ENCODE measurements at places on chromosomes 3 and 15.

DNA sequence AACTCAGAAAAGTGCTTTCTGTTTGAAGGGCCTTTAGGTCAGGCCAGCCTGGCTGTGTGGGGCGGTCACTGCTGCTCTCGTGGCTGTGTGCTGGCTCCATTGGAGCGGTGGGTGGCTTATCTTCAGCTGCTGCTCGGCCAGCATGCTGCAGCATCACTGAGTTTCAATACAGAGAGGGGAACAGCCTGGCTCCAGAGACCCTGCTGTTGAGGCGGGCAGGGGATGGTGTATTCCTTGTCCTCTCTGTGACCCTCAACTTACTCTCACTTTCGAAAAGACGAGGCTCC, 248.5 kb upstream of the ONECUT1 start:
- DNase-seq, result no peak

- DNase-seq, result no peak
These were observed 13.7 kb downstream of the C3orf62 start for GRCh38 chr3:49263159-49263889.

DNA sequence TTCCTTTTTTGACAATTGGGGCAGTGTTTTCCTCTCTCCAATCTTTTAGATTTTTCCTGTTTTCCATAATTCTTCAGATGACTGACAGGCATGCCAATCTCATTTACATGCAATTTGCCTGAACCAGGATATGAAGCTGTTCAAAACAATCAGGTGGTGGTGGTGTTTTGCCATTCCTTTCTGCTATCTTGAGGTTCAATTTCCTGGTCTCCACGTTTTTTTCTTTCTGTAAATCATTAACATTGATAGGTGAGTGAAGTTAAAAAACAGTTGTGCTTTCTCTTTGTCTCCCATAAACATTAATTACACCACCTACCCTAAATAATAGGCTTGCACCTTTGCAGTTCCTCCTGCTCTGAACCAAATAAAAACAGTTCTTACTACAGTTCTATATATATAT, 49.1 kb downstream of the C2CD4A start:
- DNase-seq, result no peak

GRCh38 chr3:42502429-42503250, at the start of gene VIPR1:
TSS of gene VIPR1 (plus strand) at chr3:42502643. CDS start at chr3:42502736, 93 bp downstream.
- DNase-seq, result peak; percentile 94

DNA sequence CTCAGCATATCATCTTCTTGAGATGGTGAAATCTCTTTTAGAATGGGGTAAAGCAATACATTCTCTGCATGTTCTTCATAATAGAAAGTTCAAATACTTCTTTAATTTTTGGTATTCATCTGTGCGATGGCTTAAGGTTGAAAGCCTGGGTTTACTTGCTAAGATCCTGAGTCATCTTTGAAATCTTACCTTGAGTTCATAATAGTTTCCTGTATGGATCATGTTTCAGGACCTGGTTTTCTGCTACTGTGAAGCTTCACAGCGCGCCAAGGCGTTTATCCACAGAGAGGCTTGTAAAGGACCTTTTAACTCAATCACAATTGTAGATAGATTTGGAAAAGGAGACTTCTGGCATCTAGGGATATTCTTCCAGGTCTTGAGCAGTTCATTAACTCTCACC, 39.0 kb downstream of the MED12L start:
- no peak for DNase-seq

GRCh38 chr3:525415-525814, 328.9 kb downstream of the CHL1 start:
- no peak for DNase-seq

DNA sequence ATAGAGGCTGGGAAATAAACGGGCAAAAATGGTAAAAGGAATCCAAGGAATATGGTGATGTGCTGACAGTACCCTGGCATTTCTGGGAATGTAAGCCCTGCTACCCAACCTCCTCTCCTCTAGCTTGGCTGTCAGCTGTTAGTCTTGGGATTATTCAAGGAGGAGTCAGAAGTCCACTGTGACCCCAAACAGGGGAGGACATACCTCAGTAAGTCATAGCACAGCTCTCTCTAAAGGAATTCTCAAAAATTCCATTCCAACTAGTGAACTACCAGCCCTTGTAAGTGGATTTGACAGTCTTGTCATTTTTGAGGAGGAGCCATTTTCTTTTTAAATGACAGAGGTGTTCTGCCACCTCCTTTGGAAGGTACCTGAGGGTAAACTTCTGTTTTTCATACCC, 207.5 kb downstream of the PDCD6IP start:
- DNase-seq, result no peak

GRCh38 chr15:92909136-92909781, 9.1 kb downstream of the CHD2 start:
- no peak for DNase-seq

- DNase-seq, result no peak
These were observed 40.7 kb upstream of the VILL start for GRCh38 chr3:37949866-37950265.

DNA sequence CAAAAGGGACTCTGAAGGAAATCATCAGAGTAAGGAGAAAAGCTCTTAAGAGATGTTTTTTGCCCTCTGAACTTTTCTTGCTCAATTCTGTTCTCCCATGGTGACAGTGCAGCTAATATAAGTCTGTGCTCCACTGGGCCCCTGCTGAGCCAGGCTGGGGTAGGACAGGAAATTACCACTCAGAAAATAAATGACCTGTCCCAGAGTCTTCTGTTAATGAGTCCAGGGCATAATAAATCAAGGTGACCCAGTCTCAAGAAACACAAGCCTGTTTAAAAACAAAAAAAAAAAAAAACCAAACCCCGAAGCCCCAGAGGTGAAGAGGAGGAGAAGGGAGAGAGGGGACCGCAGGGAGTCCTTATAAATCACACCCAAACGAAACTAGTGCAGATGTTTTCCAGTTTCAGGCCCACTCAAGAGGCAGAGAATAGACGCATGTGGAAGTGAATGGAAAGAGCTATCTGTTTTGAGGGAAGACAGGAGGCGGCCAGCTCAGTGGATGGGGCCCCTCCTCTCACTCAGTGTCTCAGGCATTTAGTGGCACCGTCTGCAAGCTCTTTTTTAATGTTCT, 59.8 kb upstream of the BOC start:
- DNase-seq, result no peak

DNA sequence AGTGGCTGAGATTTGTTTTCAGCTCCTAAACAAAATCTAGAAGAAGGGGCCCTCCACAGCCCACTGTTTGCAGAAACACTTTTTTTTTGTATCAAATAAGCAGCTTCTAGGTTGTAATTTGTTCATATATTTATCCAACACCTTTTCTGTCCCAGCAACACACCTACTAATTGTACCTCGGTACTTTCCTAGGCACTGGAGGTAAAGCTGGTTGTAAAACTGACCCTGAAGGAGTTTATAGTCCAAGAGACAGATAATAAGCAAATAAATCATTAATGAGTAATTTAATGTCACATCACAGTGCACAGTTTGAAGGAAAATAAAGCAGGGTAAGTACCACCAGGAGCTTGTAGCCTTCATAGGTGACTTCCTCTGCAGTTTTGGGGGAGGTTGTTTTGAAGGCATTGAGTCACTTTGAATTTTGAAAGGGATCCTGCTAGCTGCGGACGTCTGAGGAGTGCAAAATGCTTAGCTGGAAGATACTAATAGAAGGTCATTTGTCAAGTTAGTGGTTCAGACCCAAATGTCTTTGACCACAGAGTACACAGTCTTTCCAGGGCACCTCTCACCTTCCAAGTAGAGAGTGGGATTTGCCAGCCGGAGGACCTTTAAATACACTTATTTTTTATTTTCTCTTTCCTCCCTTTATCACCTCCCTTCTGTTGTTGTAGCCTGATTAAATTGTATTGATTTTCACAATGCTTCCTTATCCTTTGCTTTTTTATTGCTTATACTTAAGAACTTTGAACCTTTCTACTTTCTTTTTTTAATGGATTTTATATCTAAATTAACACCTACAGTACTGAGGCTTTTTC, 53.8 kb downstream of the CMSS1 start:
- no peak for DNase-seq

GRCh38 chr15:50256188-50257041, 9.1 kb downstream of the HDC start:
- no peak for DNase-seq

DNA sequence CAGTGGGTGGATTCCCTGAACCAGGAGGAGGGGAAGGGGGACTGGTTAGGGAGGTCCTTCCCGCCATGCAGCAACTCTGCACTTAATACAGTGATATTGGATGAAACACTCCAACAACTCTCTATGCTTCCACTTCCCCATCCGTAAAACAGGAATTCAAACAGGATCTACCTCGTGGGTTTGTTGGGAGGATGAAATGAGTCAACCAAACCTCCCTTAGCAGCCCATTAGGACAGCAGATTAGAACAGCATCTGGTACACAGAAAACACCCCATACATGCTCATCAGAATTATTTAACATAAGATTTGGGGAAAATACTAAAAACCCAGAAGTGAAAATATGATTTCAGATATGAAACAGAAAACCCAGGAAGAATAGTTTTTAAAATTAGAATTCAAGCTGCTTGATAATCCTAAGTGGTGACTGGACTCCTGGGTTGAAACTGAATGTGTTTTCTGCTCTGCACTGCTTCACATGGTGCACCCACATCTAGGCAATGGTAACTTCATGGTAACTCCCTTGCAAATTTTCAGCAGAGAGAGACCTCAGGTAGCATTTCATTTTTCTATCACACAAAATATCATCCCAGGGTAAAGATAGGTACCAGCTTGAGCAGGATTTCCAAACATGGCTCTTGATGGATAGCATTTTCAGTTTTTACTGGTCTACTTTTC, 326.8 kb upstream of the FRG2C start:
- no peak for DNase-seq

DNA sequence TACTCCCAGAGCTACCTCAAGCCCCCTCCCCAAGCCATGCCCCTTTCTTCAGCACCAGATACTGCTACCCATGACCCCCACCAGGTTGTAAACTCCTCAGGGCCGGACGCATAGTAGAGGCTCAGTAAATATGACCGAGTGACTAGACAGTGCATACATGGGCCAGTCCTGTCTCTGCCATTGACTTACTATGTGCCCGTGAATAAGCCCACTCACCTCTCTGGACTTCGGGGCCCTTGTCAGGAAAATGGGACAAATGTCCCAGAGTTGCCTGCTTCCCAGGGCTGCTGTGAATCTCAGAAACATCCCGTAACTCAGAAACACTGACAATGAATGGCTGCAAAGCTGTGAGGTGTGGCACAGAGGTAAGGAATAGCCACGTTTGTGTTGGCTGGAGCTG, 48.2 kb upstream of the FGD5 start:
- no peak for DNase-seq

- DNase-seq, result no peak
These were observed 669.9 kb upstream of the CCDC54 start for GRCh38 chr3:106707347-106707746.

DNA sequence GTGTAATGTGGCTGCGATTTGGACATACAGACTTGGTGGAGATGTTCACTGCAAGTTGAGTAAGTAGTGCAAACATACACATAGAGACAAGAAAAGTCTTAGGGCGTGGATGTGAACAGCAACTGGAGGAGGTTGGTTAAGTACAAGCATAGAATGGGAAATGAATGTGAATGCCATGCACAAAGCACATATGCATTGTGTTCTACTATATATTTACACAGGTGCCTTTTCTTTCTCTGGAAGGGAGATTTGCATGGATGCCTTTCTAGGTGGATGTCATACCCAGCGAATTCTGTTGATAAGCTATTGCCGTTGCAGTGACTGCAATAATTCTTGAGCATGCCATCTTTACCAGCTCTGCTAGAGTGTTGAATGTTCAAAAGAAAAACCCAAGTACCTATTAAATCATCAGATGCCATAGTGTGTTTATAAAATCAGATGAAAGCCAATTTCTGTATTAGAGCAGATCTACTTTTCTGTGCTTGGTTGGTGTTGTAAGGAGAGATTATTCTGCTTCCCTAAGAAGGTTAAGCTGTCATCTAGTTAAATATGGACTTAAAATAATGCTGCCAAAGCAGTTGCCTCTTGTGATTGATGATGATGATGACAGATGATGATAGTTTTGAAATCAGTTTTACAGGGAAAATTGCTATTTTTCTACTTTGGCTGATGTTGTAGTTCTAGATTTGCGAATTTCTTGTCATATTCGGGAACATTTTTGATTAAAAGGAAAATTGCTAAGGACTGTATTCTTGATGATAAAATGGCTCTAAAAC, 148.4 kb downstream of the CNTN4 start:
- DNase-seq, result no peak

DNA sequence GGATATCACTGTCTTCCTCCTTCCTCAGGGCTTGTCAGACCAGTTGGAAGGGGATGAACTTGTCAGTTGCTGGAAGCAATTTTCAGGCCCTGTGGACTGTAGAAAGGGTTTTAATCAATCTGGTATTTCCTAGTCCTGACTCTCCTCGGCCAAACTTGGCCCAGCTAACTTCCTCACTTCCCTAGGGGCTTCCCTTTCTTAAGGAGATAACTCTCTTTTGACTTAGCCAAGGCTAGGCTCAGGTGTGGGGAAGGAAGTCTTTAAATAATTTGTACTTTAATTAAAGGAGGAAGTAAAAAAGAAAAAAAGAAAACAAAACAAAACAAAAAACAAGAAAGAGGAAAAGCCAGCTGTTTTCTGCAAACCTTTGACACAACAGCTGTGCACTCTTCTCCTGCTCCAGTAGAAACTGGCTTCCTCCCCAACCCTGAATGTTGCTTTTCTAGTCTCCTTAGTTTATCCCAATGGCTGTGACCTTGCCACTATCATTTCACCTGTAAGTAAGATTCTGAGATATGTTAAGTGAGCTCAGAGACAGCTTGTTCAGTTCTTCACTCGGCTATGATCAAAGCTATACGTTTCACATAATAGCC, 53.0 kb upstream of the ST3GAL6 start:
- no peak for DNase-seq

DNA sequence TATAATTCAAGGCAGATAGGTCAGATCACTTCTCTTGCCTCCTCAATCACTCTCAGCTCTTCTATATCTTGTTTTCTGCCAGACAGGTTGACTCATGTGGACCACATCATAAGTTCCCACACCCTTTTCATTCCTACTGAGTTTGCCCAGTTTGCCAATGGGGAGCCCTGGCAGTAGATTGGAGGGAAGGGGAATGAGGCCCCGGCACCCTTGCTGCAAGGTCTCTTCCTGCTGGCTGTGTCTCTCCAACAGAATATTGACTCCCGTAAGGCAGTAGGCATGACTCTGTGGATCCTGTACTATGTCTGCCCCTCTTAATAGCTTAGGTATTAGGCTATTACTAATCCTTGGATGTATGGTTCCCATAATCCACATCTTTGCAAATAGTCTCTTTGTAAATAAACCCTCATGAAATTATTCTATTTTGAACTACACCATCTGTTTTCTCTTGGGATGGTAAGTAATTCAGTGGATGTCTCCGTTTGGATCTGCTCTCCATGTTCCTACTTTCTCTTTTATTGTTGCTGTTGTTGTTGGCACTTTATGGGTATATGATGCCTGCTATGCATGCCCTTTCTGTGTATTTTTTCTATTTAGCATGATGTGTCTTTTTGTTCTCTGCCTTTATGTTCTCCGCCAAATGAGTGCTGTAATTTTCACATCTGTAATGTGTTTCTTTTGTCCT, 65.5 kb upstream of the DCBLD2 start:
- DNase-seq, result no peak

- DNase-seq, result no peak
These were observed 24.2 kb downstream of the KATNBL1 start for GRCh38 chr15:34185666-34186065.
